RWPE1 (cell line): ENCODE measurements at places on chromosomes 5 and 9.

GRCh38 chr9:18741945-18742344, 268.0 kb downstream of the ADAMTSL1 start:
- no peak for DNase-seq

DNA sequence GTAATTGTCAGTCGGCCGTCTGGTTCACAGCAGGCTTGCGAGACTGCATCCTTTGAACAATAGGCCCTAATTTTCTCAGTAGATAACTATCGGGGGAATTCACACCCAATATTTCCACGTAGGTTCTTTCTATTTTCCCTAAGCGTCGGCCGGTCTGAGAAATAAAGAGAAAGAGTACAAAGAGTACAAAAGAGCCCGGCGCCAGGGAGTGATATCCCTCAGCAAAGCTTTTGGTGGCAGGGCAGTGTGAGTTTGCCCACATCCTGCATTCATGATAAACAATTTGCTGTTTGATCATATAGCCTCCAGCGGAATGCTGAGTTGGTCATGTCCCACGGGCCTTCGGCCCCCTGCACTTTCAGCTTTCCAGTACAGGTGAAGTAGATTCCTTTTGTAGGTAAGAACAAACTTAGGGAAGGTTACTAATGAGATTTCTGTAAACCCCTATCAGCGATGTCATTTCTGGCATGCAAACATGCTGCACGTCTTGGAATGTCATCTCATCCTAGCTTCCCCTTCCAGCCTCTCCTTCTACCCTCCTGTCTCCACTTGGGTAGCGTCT, 4.7 kb upstream of the PTGR1 start:
- DNase-seq = no peak

DNA sequence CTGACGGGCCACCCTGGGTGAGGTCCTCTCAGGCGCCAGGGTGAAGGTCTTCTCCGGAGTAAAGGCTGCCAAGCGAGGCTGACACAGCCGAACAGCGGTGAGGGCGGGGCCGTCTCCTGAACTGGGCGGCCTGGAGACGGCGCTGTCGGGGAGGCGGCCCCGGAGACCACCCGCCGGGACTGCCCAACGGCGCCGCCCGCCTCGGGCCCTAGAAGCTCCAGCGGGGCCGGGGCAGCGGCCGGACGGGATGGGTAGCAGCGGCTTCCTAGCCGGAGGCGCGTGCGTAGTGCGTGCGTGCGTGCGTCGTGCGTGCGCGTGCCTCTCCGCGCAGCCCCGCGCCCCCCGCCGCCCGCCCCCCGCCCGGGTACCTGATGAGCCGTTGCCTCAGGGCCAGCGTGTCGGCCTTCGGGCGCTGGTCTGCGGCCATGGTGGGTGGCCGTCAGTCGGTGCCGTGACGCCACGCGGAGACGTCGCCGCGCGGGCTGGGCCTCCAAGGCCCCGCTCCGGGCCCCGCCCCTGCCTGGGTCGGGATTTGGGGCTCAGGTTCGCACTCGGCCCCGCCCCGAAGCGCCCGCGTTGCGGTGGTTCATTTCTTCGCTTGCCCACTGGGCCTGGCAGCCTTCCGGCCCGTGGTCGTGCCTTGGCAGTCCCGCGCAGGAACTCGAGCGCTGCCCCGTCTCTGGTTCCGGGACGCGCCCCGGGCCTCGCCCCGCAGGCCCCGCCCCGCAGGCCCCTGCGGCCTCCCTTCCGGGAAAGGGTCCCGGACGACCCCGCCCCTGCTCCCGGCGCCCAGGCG, at the start of gene PHYKPL:
TSS of gene PHYKPL (minus strand) at position 679 of the 796 bp plus-strand sequence. CDS start at position 427, 252 bp downstream.
- DNase-seq = peak; percentile 86

- DNase-seq = peak; percentile 49
Measured at GRCh38 chr5:111127453-111128195, 35.5 kb downstream of the WDR36 start.

- DNase-seq = no peak
Measured at GRCh38 chr9:25225938-25226760, 452.1 kb downstream of the TUSC1 start.

DNA sequence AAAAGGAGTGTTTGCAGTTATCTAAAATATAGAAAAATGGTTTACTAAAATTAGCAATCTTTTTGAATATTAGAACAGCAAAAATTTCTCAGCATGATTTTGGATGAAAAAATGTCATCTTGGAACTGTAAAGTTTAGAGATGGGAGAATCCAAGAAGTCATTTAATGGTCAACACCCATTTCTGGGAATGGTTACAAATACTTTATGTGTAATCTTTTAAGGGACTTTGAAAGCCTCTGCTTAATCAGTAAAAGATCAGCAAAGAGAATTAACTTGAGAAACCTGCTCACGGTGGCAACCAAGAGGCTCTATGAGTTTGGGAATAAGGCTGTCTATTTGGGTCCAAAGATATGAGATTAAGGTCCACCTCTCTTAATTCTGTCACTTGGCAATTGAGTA, 13.0 kb downstream of the C1QTNF3 start:
- DNase-seq = no peak
